Pulmonary artery endothelial cell (primary cell): ENCODE measurements at places on chromosomes 3 and 15. TPM values are rescaled to one million over a fixed set of nuclear protein-coding genes. Genes with fewer than 3 reads are reported as not detected.
A peak's percentile ranks its signal among the peaks of the same experiment; 100 is the strongest.

GPR149 gene
- not detected in 2 replicates for total RNA-seq

GRCh38 chr15:26103002-26103404, 239.9 kb upstream of the ATP10A start:
- DNase-seq = no peak

GRCh38 chr3:152968388-152969024, 133.6 kb downstream of the P2RY1 start:
- DNase-seq = peak; percentile 30

GSK3B gene
- 43.7 and 47.7 TPM in 2 replicates for total RNA-seq

DNA sequence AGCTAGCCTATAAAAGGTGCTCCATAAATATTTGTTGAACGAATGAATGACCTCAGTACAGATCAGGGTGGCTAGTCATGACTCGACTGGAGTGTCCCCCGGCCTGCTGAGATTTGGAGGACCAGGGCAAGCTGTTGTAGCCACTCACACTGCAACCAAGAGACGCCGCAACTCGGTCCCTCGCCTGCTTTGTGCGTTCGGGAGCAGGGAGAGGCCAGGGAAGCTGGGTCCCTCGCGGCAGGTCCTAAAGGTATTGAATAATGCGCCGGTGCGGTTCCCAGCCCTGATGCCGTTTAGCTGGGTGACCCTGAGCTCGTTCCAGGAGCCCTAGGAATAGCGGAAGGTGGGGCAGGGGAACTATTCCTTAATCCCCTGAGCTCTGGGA, 1.8 kb downstream of the IGDCC4 start:
- DNase-seq = no peak

PIK3CB gene
- total RNA-seq = 16.1 and 16.5 TPM in 2 replicates

DNA sequence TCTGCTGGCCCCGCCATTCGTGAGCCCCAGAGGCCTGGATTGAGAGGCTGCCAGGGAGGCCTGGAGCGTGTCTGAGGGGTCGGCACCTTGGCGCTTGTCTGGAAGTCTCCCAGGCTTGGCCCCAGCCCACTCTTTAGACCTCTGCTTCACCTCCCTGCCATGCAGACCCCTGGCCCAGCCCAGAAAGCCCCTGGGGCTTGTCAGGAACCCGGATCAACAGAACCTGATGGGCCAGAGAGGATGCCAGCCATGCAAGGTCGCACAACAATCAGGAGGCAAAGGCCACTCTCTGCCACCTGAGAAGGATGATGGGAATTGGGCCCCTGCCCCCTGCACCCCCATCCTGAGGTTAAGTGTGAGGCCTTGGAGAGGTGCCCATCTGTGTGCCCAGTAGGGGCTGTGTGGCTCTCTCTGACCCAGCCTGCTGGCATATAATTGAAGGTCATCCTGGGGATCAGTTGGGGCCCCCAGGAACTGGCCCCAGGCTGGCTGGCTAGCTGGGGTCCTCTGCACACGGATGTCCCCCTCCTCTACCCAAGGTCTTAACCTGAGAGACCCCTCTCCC, 103.3 kb upstream of the SLC6A6 start:
- DNase-seq = no peak
